ENCODE measurements at places on chromosomes 4 and X. TPM values are rescaled to one million over a fixed set of nuclear protein-coding genes. Genes with fewer than 3 reads are reported as not detected.

The LINC00632 gene
- 91.0 TPM for total RNA-seq

The FAAH2 gene
- 1.5 TPM for total RNA-seq

The HAND2 gene
- total RNA-seq, result 86.3 TPM

The PAK3 gene
- total RNA-seq, result 0.16 TPM

The ATOH1 gene
- total RNA-seq, result not detected

The ADH1A gene
- total RNA-seq, result not detected

The SASH3 gene
- 8.3 TPM for total RNA-seq

- DNase-seq, result no peak
These were observed 149.7 kb downstream of the ANTXR2 start for GRCh38 chr4:79923281-79923680.

- peak; percentile 78 for DNase-seq
These were observed 61.7 kb upstream of the GUCY1A1 start for GRCh38 chr4:155604718-155605626.

DNA sequence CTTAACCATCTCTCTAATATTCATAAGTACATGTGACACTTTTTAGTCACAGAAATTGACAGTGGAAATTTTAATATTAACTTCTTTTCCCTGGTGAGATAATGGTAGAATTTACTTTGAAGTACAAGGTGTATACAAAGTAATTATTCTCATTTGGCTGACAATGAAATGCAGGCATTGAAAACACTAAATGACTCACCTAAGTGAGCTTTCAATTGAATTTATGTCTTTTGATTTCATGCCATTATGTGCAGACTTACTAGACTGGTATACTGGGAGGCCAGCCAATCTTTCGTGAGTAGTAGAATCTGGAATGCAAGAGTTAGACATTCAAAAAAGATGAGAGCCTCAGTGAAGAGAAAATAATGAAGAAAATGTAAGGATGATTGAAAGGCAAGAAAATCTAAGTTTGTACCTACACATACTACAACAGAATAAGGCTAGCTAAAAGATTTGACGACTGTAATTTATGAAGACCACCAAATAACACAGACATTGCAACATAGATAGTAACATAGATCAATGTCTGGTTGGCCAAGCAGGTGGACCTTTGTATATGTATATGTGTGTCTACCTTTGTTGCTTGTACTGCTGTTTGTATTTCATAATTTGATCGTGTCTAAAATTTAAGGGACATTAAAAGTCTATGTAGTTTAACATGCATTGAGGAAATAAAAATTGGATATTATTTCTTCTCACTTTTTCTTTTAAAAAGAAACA lies 459.7 kb downstream of the IL15 start:
- no peak for DNase-seq

- no peak for DNase-seq
These were observed 54.9 kb downstream of the SLC9A7 start for GRCh38 chrX:46703980-46704379.

DNA sequence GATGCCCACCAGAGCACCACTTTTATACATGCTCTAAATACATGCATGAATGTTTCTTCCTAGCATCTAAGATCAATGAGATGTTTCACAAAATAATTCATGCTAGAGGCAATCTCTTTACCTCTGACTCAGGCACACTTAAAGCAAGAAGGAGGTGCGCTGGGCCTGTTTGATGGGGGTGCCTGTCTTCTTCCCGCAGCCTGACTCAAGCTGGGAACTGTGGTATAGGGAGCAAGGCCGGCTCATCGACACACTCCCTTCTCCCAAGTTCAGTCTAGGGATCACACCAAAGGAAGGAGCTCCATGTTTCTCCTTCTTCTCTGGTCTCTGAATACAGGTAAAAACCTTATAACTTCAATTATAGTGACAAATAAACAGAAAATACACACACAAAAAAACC lies 333.8 kb upstream of the MAD2L1 start:
- DNase-seq, result no peak

DNA sequence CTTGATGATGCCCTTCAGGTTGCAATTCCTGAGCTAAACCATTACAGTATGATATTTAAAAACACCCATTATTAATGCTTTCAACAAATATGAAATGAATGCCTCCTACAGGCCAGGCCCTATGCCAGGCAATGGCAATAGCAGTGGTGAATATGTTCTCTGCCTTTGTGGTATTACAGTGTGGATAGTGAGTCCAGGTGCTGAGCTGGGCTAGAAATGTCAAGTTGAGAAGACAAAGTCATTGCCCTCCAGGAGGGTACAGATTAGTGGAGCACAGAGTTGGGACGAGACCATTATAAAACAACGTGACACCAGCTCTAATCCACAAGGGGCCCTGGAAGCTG lies 81.9 kb downstream of the RBM47 start:
- DNase-seq, result no peak

DNA sequence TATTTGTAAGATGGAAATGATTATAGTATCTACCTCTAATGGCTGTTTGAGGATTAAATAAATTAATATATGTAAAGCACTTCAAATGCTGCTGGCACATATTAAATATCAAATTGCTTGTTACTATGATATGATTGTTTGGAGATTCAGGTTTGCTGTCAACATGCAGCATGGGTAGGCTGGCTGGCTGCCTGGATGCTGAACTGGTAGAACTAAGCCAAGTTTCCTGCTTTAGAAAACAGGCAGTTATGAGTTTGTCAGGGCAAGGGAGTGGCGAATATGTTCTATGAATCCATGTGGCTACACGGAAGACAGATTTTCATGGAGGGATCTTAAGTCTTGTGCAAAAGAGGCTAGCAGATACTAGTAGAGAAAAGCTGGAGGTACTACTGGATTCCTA lies 239.6 kb downstream of the GBA3 start:
- no peak for DNase-seq

DNA sequence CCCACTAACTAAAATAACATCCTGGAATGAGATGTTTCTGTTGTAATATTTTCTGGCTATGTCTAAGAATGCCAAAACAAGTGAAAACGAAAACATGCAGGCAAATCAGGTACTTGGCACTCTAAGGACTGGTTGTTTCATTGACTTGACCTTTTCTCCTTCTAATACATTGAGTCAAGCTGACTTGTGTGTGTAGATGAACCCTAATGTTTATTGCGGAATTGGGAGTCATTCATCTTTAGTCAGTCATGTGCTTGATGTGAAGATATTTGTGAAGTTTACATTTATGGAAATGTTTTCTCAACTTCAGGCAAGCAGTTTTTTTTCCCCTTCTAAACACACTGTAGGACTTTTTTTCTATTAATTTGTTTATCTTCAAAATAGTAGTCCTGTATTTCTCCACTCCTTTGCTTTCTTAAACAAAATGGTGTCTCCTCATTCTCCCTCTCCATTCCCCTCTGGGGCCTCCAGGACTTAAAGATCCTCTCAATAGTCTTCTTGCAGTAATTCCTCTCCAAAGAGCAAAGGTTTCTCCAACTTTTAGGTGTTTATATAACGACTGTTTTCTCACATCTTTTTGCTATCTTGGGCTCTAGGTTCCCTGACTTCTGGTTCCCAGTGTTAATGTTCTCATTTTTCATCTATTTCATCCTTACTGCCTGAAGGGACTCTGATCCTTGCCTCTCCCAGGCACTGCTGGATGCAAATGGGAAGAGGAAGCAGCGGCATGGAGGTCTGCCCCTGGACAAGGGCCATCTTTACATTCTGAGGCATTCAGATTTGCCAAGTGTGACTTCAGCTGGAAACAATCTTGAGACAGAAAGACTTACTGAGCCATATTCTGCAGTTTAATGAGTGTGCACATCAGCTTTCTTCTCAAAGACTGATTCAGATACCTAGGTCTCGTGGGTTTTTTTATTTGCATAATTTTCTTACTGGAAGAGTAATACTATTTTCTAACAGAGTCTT lies 166.4 kb downstream of the ARHGAP6 start:
- no peak for DNase-seq

GRCh38 chr4:121822796-121823504 lies 733 bp downstream of the CCNA2 start:
- no peak for DNase-seq

DNA sequence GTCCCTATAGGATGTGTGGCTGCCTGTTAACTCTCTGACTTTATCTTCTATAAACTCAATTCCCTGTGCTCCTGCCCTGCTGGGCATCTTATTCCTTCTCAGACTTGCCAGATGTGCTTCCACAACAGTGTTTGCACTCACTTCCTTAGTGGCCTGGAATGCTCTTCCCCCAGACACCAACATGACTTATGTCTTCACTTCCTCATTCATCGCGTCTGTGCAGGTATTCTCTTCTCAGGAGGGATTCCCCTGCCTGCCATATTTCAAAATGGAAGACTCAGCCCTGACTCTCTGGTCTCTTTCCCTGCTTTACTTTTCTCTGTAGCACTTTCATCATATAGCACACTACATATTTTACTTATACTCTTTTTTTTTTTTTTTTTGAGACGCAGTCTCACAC lies 344.0 kb downstream of the CENPC start:
- DNase-seq, result no peak

- no peak for DNase-seq
These were observed 6.6 kb downstream of the FAM3A start for GRCh38 chrX:154509455-154509854.

Measured in right atrium auricular region (tissue), 2 donors.